ENCODE measurements at places on chromosomes 13 and 19. TPM values are rescaled to one million over a fixed set of nuclear protein-coding genes. Genes with fewer than 3 reads are reported as not detected.

Gene ZIC5
- polyA plus RNA-seq = not detected

Gene CEACAM4
- polyA plus RNA-seq = 0.52 TPM

Gene NAPSA
- polyA plus RNA-seq = 0.36 TPM

Gene ATG4D
- polyA plus RNA-seq = 15.1 TPM

Gene KISS1R
- not detected for polyA plus RNA-seq

Gene ZNF439
- 3.9 TPM for polyA plus RNA-seq

Gene LILRB3
- 2.4 TPM for polyA plus RNA-seq

Gene RINL
- polyA plus RNA-seq = 11.4 TPM

Gene PNMA8C
- polyA plus RNA-seq = 0.41 TPM

Gene SELENOV
- polyA plus RNA-seq = not detected

Gene SIGLECL1
- polyA plus RNA-seq = not detected

Gene FOXA3
- polyA plus RNA-seq = not detected

Gene KLK7
- 0.11 TPM for polyA plus RNA-seq

Gene KCNC3
- polyA plus RNA-seq = 1.3 TPM

Gene ZNF296
- polyA plus RNA-seq = 0.52 TPM

Gene FBN3
- 17.6 TPM for polyA plus RNA-seq

Gene CALR3
- polyA plus RNA-seq = 0.12 TPM

Gene KLK2
- polyA plus RNA-seq = not detected

Gene SNAPC2
- polyA plus RNA-seq = 12.1 TPM

Gene PPP1R15A
- 68.6 TPM for polyA plus RNA-seq

Gene TNFSF9
- polyA plus RNA-seq = 0.70 TPM

Gene ZNF433
- polyA plus RNA-seq = 5.2 TPM

Gene ZNF701
- 8.2 TPM for polyA plus RNA-seq

Gene ACP5
- 2.7 TPM for polyA plus RNA-seq

Gene ZFP82
- polyA plus RNA-seq = 9.8 TPM

Gene OR4F17
- not detected for polyA plus RNA-seq

Gene B3GNT3
- 0.71 TPM for polyA plus RNA-seq

Gene SAE1
- polyA plus RNA-seq = 80.8 TPM

Gene ALOX5AP
- 6.8 TPM for polyA plus RNA-seq

Gene TLE6
- 0.51 TPM for polyA plus RNA-seq

Gene PTGIR
- polyA plus RNA-seq = 4.2 TPM

Gene KCNN4
- 1.0 TPM for polyA plus RNA-seq

Gene FARP1
- 68.5 TPM for polyA plus RNA-seq

Gene C19orf38
- 2.9 TPM for polyA plus RNA-seq

Gene RASA3
- polyA plus RNA-seq = 25.4 TPM

Measured in muscle of back (tissue), 13 donors.